AG10803 (cell line): ENCODE measurements at places on chromosomes 2 and 18.

- peak; percentile 53 for DNase-seq
These were observed 77.0 kb upstream of the PDE1A start for GRCh38 chr2:182503886-182504285.

GRCh38 chr18:63871836-63872235, 15.7 kb upstream of the SERPINB2 start:
- no peak for DNase-seq

GRCh38 chr2:40512256-40512655, 60.4 kb upstream of the SLC8A1 start:
- no peak for DNase-seq

DNA sequence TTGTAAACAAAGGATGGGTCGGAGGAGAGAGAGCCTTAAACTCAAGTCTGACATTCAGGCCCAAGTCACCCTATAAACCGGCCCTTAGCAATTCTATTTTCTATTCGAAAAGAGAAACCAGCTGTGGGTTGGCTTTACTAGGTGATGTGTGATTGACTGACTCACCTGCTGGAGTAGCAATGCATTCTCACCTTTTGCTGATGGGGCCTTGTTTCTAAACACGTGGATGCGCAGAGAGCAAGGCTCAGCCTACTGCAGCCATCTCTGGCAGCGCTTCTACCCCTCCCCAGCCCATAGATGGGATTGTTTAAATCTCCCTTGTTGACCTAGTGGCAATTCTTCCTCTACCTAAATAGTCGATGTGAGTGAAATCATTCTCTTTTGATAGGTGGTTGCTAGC, 138.5 kb downstream of the MEIS1 start:
- no peak for DNase-seq

DNA sequence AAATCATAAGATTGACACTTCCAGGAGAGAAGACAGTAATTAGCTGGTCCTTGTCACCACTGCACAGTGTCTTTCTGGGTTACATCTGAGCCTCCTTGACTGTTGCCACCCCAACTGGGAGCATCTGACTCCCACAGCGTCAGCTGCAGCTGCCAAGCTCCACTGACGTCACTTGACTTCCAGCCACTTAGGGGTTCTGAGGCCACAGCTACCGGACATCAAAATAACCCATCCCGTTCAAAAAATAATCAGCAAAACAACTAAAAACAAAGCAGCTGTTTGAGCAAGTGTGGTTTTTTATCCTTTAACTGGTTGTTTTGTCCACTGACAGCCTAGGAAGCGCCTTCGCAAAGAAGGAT, 206.5 kb upstream of the AGAP1 start:
- DNase-seq = no peak

- DNase-seq = no peak
These were observed 43.9 kb upstream of the VWA3B start for GRCh38 chr2:98043101-98043500.

- DNase-seq = peak; percentile 70
These were observed 12.7 kb upstream of the FHOD3 start for GRCh38 chr18:36284671-36285295.
